ENCODE measurements at places on chromosomes 16 and 17. TPM values are rescaled to one million over a fixed set of nuclear protein-coding genes. Genes with fewer than 3 reads are reported as not detected.

- DNase-seq = no peak
Measured at GRCh38 chr17:72342061-72342460, 221.2 kb downstream of the SOX9 start.

GNAO1 gene
- total RNA-seq = not detected

TMC7 gene
- 2.8 TPM for total RNA-seq

NFE2L1 gene
- total RNA-seq = 101 TPM

All from LHCN-M2 (cell line).